ENCODE measurements at places on chromosomes 12 and 14. TPM values are rescaled to one million over a fixed set of nuclear protein-coding genes. Genes with fewer than 3 reads are reported as not detected.

Gene CARMIL3
- under 0.01 TPM for total RNA-seq

Gene AQP2
- not detected for total RNA-seq

Gene RNF212B
- total RNA-seq, result not detected

Gene CISTR
- not detected for total RNA-seq

Gene ACSS3
- 2.9 TPM for total RNA-seq

Gene CCDC177
- total RNA-seq, result not detected

Gene IGF1
- not detected for total RNA-seq

Gene CEP83
- total RNA-seq, result 8.4 TPM

Gene ANAPC5
- total RNA-seq, result 124 TPM

Gene OR10G2
- total RNA-seq, result not detected

Gene GPR68
- 0.85 TPM for total RNA-seq

Gene UNC79
- under 0.01 TPM for total RNA-seq

Gene DPY19L2
- total RNA-seq, result under 0.01 TPM

Gene RFLNA
- 12.0 TPM for total RNA-seq

Gene CDCA3
- 2.4 TPM for total RNA-seq

Gene ITGB7
- 9.4 TPM for total RNA-seq

Gene DACT1
- total RNA-seq, result not detected

Gene GLIPR1L1
- not detected for total RNA-seq

Gene COX8C
- total RNA-seq, result not detected

Gene TAS2R7
- not detected for total RNA-seq

Gene HIP1R
- total RNA-seq, result 60.7 TPM

Gene MYH7
- under 0.01 TPM for total RNA-seq

Gene SLC5A8
- total RNA-seq, result not detected

Gene RERG
- total RNA-seq, result not detected

Gene CLEC1B
- not detected for total RNA-seq

Gene GPR137C
- under 0.01 TPM for total RNA-seq

Gene TAS2R20
- total RNA-seq, result 0.64 TPM

Gene RDH5
- total RNA-seq, result 1.2 TPM

Gene SYCP3
- total RNA-seq, result not detected

Gene AHNAK2
- 574 TPM for total RNA-seq

Gene KRT75
- 1.1 TPM for total RNA-seq

Gene RTRAF
- total RNA-seq, result 78.4 TPM

Gene GLS2
- 3.1 TPM for total RNA-seq

Gene BCL7A
- 18.3 TPM for total RNA-seq

All from tracheal epithelial cell (primary cell).